ENCODE measurements at places on chromosomes 2 and 18.

DNA sequence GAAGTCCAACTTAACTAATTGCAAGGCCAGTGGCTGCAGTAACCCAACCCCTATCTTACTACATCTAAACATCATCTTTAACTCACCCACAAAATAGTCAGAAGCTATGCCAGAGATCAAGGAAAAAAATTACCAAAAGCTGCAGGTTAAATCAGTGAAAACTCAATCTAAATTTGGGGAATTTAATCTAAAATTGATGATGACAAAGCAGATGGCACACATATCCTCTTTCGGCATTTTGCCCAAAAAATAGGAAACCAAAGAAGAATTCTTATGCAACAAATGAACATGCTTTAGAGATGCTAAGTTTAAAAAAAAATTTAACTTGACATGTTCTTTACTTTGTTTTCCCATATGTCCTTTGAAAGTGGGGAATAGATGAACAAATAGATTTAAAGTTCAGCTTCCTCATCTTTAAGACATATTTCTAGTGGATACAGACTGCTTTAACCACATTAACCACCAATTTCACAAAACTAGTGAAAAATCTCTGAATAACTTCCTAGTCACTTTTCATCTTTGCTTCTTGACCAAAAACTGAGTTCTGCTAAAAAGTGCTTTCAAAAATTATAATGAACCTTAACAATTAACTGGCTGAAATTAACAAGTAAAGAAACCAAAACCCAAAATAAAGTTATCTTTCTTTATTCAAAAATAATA is 74.3 kb upstream of the CCDC150 start:
- DNase-seq, result no peak

GRCh38 chr2:151165105-151165684 is 96.5 kb downstream of the RBM43 start:
- DNase-seq, result no peak

- DNase-seq, result no peak
Measured at GRCh38 chr18:7877609-7878008, 310.5 kb downstream of the PTPRM start.

DNA sequence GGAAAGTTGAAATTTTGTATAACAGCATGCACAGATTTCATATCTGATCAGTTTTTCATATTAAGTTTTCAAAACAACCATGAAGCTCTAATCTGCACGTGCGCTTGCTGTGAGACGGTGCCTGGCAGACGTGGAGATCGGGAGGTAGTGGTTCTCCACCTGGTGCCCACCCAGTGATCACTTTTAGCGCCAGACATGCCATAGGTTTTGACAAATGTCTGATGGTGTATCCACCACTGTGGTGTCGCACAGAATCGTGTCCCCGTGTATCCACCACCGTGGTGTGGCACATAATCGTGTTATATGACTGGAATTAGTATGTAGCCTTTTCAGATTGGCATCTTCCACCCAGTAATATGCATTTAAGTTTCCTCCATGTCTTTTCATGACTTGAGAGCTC is 40.9 kb upstream of the KCNG2 start:
- no peak for DNase-seq

- DNase-seq, result no peak
Measured at GRCh38 chr2:15260196-15260595, 300.9 kb downstream of the NBAS start.

DNA sequence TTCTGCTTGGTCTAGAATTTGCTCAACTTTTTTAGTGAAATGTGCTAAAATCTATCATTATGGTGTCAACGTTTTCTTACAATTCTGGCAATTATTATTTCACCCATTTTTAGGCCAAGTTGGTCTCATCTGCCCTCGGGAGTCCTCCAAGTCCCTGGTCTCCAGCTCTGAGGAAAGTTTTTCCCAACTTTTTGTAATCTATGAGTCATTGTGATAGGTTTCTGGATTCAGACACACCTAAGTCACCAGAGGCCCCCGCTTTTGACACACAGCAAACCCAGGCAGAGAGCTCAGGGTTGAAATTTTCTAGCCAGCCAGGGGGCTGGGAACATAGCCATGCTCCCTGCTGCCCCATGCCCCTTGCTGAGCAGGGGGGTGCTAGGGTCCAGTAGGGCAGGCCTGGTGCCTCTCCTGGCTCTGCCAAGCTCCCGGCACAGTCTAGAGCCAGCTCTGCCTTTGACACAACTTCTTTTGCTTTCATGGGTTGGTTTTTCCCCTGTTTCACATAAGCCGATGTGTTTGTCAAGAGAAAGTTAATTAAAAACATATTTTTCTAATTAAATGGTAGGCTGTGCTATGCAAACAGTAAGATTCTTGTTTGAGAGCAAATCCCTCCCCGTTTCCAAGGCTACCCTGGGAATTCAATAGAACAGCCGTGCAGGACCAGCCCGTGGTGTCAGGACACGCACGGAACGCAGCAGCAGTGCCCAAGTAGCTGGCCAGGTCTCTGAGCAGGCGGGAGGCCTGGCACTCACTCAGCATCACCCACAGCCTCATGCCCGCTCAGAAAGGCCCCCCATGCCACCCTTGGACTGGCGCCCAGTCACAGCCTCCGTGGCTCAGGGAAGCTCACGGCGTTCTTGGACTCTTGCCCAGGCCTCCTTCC is 25.5 kb upstream of the SNED1 start:
- DNase-seq, result no peak

Measured in germinal center (tissue), 1 donor.